Renal cortical epithelial cell (primary cell): ENCODE measurements at places on chromosomes 7 and 10. TPM values are rescaled to one million over a fixed set of nuclear protein-coding genes. Genes with fewer than 3 reads are reported as not detected.

GRCh38 chr10:115049960-115050359 is 43.2 kb upstream of the ATRNL1 start:
- DNase-seq: peak; percentile 80

CYP3A7 gene
- total RNA-seq: not detected in 2 replicates

PDK4 gene
- 1.9 and 5.8 TPM in 2 replicates for total RNA-seq

PRR15 gene
- 10.6 and 11.2 TPM in 2 replicates for total RNA-seq
